ENCODE measurements at places on chromosomes 16 and 17. TPM values are rescaled to one million over a fixed set of nuclear protein-coding genes. Genes with fewer than 3 reads are reported as not detected.

MILR1 gene
- 0.56 TPM for total RNA-seq

HOXB1 gene
- total RNA-seq, result not detected

SOST gene
- not detected for total RNA-seq

KRTAP4-3 gene
- not detected for total RNA-seq

CCL18 gene
- total RNA-seq, result not detected

RGS9 gene
- 1.4 TPM for total RNA-seq

EXOC3L1 gene
- not detected for total RNA-seq

KRTAP4-9 gene
- not detected for total RNA-seq

DPEP1 gene
- total RNA-seq, result not detected

UTS2R gene
- total RNA-seq, result not detected

CRYM gene
- not detected for total RNA-seq

PARD6A gene
- 0.28 TPM for total RNA-seq

PYY gene
- not detected for total RNA-seq

PRSS21 gene
- not detected for total RNA-seq

EFCAB13 gene
- 1.4 TPM for total RNA-seq

ARL5C gene
- not detected for total RNA-seq

NHLRC4 gene
- total RNA-seq, result 0.56 TPM

ZNF205 gene
- 8.2 TPM for total RNA-seq

NECAB2 gene
- total RNA-seq, result not detected

PRSS8 gene
- not detected for total RNA-seq

ARHGAP44 gene
- 1.1 TPM for total RNA-seq

VPS25 gene
- 71.3 TPM for total RNA-seq

TBC1D3G gene
- total RNA-seq, result not detected

CACNG1 gene
- total RNA-seq, result not detected

CMTM2 gene
- not detected for total RNA-seq

ENPP7 gene
- total RNA-seq, result not detected

GRIN2A gene
- under 0.01 TPM for total RNA-seq

GPR142 gene
- not detected for total RNA-seq

SMG1 gene
- 55.8 TPM for total RNA-seq

CCL4 gene
- not detected for total RNA-seq

KRTAP4-5 gene
- total RNA-seq, result not detected

KCNAB3 gene
- total RNA-seq, result 0.36 TPM

GP1BA gene
- total RNA-seq, result not detected

CCDC40 gene
- 0.90 TPM for total RNA-seq

CCR7 gene
- total RNA-seq, result 0.36 TPM

HASPIN gene
- 3.9 TPM for total RNA-seq

MGRN1 gene
- total RNA-seq, result 11.7 TPM

SLC6A2 gene
- total RNA-seq, result not detected

CIBAR2 gene
- 0.18 TPM for total RNA-seq

PLXDC1 gene
- total RNA-seq, result under 0.01 TPM

BAIAP3 gene
- total RNA-seq, result 0.56 TPM

TMEM114 gene
- not detected for total RNA-seq

POLR3E gene
- total RNA-seq, result 71.1 TPM

ERAL1 gene
- total RNA-seq, result 34.1 TPM

CCDC154 gene
- not detected for total RNA-seq

SPATA32 gene
- total RNA-seq, result under 0.01 TPM

Measured in IMR-90 (cell line).